ENCODE measurements at places on chromosomes 2 and 18.

DNA sequence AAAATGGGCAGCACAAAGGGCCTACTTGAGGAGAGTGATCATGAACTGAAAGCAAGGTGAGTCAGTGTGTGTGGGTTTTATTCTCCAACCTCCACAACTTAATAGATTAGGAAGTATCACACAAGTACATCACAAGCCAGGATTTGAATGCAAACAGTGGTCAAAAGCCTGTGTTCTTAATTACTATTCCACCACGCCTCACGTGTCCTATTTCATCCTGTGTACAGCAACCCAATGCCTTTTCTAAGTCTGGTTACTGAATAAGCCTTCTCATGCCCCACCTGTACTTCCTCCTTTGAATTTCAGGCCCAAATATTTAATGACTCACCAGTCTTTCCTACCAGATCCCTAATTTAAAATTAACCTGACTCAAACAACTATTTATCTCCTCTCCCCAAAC is 755.7 kb upstream of the SLC8A1 start:
- no peak for DNase-seq

- DNase-seq, result no peak
Measured at GRCh38 chr2:126359494-126359893, 296.5 kb upstream of the GYPC start.

- DNase-seq, result no peak
Measured at GRCh38 chr2:219912491-219912921, 285.1 kb downstream of the SLC4A3 start.

DNA sequence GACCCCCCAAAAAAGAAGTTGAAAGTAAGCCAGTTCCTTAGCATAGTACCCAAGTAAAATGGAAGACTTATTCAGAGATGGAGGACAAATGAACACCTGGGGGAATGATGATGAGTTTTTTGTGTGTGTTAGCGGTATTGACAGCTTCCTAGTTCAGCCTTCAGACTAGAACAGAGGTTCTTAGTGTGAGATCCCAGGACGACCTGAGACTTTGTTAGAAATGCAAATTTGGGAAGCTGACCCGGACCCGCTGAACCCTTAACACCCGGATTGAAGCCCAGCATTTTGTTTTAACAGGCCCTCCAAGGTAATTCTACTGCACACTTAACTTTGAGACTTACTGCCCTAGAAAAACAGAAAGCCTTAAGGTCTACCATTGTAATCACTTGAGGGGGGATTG is 20.3 kb downstream of the SPOPL start:
- no peak for DNase-seq

DNA sequence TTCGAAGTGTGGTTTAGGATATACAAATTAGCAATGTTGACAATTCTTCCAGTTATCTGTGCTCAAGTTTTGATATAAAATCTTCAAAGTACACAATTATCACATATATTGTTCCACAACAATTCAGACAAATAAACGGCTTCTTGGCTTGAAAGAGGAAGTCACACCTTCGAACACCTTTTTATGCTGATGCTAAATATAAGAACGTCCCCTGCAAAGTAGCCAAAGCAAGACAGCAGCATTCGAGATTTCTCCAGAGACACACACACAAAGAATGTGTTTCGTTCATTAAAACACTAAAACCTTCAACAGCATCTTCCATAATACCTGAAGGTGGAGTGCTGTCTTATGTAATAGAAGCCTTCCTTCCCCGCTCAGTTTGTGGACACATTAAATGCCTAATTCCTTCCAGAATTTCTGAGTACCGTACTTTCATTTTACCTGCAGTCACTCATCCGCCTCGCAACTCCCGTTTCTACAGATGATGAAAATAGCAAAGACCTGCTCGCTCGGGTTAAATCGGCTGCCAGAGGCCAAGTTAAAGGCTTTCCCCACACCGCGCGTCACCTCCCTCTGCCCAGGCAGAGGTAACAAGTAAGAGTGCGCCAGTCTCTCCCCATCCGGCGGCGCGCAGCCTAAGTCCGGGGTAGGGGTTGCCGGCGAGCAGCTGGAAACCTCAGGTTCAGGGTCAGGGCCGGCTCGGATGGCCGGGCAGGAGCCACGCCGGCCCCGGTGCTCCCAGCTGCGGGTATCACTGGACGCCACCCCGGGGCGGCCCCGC is 847 bp downstream of the SERPINE2 start:
- DNase-seq, result peak; percentile 46

DNA sequence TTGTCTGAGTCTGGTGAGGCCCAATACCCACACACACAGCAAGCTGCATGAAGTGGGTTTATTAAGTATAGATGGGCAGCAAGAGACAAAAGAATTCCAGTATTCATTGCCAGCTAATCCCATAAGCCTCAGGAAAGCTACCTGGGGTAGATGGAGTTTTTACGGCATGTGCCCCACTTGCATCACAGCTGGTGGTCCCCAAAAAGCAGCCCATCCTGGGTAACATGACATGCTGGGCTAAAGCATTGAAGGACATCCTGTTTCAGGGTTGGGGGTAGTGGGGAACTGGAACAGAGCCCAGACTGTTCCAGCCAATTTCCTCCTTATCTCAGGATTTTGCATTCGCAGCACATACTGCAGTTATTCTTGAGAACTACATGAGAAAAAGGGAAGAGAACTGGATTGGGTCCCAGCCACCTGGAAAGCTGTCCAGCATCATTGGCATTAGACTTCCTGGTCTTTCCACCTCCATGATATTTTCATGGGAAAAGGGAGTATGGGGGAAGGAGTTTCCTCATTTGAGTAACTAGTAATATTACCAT is 240.1 kb upstream of the MMADHC start:
- no peak for DNase-seq

- DNase-seq, result no peak
Measured at GRCh38 chr2:213157242-213157641, 5.8 kb upstream of the IKZF2 start.

DNA sequence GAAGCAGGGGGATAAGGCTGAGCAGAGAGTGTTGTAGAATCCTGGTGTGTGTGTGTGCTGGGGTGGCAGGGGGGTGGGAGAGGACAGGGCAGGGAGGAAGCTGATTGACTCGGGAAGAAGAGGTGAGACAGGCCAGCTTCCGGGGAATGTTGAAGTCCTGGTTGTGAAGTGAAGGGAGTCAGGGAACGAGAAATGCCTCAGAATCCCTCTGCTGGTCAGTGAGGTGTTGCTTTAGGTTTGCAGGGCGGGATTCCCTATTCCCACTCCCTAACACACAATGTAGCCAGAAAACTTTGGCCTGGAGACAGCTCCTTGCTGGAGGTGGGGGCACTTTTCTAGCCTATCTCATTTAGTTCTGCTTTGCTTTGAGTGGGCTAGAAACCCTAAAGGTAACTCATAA is 265.1 kb downstream of the HAUS1 start:
- no peak for DNase-seq

- no peak for DNase-seq
Measured at GRCh38 chr2:143734507-143734906, 605.3 kb downstream of the ARHGAP15 start.

- no peak for DNase-seq
Measured at GRCh38 chr2:42941633-42942176, 149.3 kb upstream of the HAAO start.

GRCh38 chr18:57644540-57644939 is 22.9 kb upstream of the NARS1 start:
- DNase-seq, result no peak

GRCh38 chr2:3665886-3666612 is 8.0 kb downstream of the ALLC start:
- no peak for DNase-seq

DNA sequence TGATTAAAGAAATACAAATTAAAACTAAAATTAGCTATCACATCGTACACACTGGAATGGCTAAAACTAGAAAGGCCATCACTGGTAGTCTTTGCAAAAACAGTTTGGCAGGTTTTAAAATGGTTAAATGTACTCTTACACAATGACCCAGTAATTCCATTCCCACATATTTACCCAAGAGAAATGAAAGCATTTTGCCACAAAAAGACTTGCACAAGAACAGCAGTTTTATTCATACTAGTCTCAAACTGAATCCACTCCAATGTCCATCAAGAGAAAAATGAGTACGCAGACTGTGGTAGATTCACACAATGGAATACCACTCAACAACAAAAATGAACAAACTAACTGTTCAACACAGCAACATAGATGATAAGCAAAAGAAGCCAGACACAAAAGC is 29.1 kb downstream of the SP140L start:
- no peak for DNase-seq
